ENCODE measurements at places on chromosomes 2 and 18.

DNA sequence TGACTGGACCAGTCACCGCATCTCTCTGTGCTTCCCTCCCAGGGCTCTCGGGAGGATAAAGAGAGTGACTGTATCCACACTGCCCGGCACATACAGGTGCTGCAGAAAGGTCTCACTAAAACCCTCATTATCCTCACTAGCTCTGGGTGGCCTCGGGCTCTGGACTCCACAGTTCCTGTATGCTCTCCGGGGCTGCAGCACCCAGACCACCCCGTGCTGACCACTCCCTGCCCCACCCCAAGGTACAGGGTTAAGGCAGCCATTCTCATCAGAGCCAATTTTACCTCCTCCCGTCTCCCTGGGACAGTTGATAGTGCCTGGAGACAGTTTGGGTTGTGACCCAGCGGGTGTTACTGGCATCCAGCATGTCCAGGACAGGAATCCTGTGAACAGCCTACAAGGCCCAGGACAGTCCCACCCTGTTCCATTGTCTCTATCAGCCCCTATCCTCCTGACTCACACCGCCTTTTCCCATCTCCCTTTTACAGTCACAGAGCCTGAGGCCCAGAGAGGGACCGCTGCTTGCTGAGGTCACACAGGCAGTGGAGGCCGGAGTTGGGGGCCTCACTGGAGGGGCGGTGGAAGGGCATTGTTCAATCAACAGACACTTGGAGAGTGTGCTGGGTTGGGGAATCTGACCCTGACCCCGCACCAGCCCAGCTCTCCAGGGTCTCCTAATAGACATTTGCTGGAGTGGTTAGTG lies 1.7 kb downstream of the ZAP70 start:
- DNase-seq, result no peak

DNA sequence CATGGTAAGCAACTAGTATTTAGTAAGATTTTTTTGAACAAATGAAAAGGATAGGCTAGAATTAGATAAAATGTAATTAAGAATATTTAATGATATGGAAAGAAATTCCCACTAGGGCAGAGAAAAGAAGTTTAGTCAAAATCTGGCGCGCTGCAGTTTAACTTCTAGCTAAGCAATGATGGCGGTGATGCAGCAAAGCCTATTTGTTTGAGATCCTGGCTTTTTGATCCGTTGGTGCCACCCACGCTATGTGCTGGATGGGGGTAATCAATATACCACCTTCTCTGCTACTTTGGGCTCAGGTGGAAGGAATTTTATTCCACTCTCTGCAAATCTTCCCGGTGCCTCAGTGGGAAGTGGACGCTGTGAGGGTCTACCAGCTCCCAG lies 421 bp upstream of the FAM171B start:
- DNase-seq, result no peak

- DNase-seq, result no peak
Measured at GRCh38 chr2:223915071-223915470, 30.1 kb downstream of the WDFY1 start.

- DNase-seq, result no peak
Measured at GRCh38 chr2:152433289-152433688, 98.3 kb downstream of the FMNL2 start.

- peak; percentile 12 for DNase-seq
Measured at GRCh38 chr2:186503827-186504606, 18.0 kb downstream of the ZC3H15 start.

DNA sequence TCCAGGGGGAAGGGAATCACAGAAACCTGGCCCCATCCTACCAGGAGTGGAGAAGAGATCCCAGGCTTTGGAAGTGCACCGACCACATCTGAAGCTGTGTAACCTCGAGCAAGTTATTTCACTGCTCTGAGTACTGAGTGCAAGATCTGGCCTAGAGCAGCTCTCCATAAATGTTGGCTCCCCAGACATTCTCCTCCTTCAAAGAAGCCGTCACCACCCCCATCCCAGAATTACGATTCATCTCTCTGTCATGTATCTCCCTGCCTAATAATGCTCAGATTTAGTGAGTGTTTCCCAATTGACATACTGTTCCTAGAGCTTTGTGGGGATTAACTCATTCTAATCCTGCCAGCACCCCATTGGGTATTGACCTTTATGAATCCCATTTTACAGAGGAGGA lies 51.7 kb downstream of the TNS1 start:
- DNase-seq, result no peak

DNA sequence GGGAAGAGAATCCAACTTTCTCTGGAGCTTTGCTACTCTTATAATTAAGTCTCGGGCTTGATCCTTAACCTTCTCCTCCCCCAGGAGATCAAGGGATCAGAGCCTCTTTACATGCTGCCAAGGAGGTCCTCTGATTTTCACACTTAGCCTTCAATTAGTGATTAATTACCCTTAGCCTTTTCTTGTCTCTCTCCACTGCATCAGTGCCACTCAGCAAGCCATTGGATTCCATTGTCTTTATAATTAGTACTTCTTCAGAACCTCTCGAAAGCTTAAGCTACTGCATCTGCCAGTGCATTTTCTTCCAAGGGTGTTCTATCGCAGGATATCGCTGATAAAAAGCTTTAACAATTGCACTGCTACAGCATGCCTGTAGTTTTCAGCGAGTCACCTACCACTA lies 477.0 kb upstream of the MEIS1 start:
- no peak for DNase-seq

Measured in NCI-H510A treated with DMSO at 0.1 percent for 48 hours (cell line).